ENCODE measurements at places on chromosomes 13 and 19. TPM values are rescaled to one million over a fixed set of nuclear protein-coding genes. Genes with fewer than 3 reads are reported as not detected.

Gene DHDH
- total RNA-seq = 1.0 TPM

GRCh38 chr13:99273128-99273527 is 14.9 kb upstream of the GPR18 start:
- no peak for DNase-seq

- no peak for DNase-seq
These were observed 11.6 kb upstream of the PGLS start for GRCh38 chr19:17499648-17500446.

Gene KLHL26
- 21.4 TPM for total RNA-seq

Gene SPHK2
- 17.6 TPM for total RNA-seq

DNA sequence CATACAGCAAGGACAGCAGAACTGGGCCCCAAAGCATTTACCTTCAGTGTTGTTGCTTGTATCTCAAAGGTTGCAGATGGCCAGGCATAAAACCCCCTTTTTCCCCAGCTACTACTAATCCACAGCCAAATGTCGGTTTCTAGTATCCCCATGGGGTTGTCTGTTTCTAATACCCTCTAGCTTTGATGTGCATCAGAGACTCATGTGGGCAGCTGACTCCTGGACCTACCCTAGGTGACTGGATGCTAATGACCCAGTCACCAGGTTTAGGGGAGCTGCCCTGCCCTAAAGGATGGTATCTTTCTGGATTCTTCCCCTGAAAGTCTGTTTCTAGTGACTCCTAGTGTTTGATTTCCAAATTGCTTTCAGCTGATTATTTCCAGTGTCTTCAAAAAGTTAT is 23.9 kb downstream of the TJP3 start:
- no peak for DNase-seq

DNA sequence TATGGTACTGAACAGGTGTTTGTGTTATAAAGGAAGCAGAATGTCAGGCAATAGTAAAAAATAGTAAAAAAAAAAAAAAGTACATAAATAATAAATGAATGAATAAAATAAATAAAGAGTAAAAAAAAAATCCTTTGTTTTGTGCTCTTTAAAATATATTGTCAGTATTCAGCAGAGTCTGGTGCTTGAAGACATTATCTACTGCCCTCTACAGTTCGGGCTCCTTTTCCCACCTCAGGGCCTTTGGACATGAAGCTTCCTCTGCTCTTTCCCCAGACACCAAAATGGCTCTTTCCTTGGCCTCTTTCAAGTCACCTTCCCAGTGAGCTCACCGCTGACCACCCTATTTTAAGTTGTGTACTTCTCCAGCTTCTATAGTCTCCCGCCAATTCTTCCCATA is 137.5 kb downstream of the TNFRSF19 start:
- DNase-seq = no peak

GRCh38 chr19:3243819-3244700 is 19.6 kb downstream of the CELF5 start:
- DNase-seq = peak; percentile 54

- no peak for DNase-seq
These were observed 31.9 kb downstream of the RFXAP start for GRCh38 chr13:36850790-36851438.

DNA sequence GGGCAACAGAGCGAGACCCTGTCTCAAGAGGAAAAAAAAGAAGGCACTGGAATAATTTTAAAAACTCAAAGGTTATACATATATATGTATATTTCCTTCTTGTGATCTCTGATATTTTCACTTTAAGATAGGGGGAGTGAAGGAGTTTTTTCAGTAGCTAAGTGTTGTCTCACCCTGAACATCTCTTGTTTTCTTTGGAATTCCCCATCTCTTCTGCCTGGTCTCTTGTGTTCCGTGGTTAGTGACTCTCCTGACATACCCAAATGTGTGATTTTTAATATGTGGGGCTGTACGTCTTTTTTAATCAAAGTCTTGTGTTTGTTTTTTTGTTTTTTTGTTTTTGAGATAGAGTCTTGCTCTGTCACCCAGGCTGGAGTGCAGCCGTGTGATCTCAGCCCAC is 15.3 kb upstream of the KCTD4 start:
- DNase-seq = no peak

GRCh38 chr13:27712421-27712820 is 79.9 kb upstream of the GSX1 start:
- DNase-seq = peak; percentile 44

- DNase-seq = peak; percentile 2
These were observed 168.8 kb downstream of the COL4A1 start for GRCh38 chr13:110138010-110138699.

- DNase-seq = no peak
These were observed 4.1 kb downstream of the ZNF296 start for GRCh38 chr19:45071969-45072790.
